ENCODE measurements at places on chromosomes 13 and 19.

- DNase-seq, result no peak
These were observed 4.8 kb downstream of the PIAS4 start for GRCh38 chr19:4012092-4012974.

GRCh38 chr13:82797876-82798275, 1084.4 kb downstream of the SLITRK1 start:
- no peak for DNase-seq

DNA sequence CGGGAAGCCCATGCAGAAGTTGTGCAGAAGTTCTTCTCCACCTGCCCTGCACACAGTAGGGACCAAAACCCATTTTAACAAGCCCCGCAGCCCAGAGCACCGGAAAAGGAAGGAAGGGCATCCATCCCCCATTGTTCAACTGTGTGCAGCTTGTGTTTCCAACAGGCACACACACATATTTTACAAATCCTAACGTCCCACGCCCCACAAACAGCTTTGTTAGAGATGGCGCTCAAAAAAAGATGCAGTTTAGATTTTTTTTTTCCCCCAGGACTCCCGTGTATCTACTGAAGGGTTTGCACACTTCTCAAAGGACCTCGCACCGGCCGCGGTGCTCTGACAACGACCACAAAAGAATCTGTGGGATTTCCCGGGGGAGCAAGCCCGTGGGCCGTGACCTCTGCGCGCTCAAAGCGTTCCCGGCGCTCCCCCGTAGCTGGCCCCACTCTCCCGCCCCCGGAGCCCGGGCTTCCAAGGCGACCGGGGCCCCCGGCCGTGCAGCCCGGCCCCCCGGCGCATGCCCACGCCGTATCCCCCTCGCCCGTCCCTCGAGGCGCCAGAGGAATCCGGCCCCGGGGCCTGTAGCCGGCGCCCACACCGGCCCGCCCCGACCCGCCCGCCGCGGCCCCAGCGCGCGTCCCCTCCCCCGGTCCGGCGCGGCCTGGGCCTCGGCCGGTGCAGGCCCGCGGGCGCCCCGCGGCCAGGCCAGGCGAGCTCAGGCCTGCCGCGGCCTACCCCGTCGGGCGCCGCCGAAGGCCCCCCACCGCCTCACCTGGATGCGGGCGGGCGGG, 523 bp downstream of the ELAVL1 start:
- DNase-seq, result peak; percentile 38

DNA sequence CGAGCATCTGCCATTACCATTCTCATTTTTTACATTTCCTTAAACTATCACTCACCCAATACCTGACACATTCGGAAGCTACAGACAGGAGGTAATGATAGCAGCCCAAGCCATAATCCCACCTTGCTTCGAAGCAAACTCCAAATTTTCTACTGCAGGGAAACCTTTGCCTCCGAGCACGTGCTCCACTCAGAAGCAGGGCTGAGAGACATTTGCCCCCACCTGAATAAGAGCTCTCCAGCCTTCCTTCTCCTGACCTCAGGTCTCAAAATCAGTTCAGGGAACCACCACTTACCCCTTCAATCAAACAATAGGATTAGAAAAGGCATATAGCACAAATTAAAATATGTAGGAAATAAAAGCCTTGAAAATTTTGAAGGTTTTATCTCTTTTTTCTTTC, 2.3 kb upstream of the DACH1 start:
- DNase-seq, result no peak

DNA sequence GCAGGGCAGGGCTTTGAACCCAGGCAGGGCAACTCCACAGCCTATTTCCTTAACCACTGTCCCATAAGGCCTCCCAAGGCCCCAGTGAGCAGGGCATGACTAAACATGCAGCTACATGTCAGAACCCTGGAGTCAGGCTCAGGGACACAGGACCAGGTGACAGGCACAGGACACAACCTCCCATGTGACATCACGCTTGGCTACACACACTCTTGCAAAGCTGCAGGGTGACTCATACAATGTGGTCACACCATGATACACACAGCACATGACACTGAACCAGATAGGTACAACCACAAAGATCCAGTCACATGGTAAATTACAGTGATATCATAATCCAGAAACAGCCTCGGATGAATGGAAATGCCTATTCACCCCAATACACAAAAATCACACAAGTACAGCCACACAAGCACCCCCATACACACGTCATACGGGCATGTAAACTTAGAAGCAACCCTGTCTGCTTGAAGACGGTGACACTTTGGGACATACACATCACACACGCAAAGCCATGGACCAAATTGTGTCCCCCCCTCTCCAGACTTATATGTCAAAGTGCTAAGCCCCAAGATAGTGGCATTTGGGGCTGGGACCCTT, 14.5 kb downstream of the KLK4 start:
- DNase-seq, result peak; percentile 33

- no peak for DNase-seq
These were observed 38.6 kb downstream of the WDR87 start for GRCh38 chr19:37867831-37868230.

- no peak for DNase-seq
These were observed 7.9 kb downstream of the SPATA13 start for GRCh38 chr13:24168392-24168750.

DNA sequence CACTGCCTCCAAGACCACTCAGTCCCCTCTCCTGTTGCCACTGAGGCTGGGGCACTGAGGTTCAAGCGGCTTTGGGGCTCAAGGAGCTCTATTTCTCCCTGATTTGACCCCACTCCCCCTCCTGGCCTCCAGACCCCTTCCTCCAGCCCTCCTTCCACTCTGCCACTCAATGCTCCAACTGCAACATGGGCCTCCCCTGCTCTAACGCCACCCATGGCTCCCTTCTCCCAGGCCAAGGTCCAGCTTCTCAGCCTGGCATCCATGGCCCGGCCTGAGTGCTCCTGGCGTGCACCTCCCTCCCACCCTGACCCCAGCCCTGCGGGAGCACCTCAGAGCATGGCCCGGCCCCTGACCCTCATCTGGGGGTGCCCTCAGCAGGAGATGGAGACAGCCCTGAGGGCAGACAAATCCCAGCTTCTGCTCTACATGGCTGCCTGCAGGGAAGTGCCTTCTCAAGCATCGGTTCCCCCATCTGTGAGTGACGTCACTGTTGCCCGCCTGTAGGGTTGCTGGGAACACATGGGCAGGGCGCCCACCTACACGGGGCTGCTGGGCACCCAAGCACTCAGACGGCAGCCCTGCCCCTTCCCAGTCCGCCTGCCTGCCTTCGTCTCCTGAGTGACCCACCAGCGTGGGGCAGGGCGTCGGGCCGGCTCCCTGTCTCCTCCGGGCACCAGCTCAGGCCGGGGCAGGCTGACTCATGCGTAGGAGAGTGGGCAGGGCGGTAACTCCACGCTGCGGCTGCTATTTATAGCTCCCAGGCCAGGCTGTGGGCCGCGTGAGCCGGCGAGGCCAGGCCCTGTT, 1.6 kb upstream of the DIRAS1 start:
- DNase-seq, result no peak

GRCh38 chr13:31860002-31860401, 120.7 kb downstream of the RXFP2 start:
- DNase-seq, result no peak

DNA sequence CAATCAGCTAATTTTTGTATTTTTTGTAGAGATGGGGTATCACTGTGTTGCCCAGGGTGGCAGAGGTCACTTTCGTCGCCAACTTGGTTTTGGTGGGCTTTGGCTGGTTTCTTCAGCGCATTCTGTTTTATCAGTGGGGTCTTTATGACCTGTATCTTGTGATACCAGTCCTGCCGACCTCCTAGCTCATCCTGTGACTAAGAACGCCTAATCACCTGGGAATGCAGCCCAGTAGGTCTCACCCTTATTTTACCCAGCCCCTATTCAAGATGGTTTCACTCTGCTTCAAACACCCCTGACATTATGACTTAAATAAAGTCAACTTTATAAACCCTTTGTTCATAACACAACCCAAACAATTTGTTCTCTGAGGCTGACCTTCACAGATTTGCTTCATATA, 3.0 kb upstream of the ZNF878 start:
- no peak for DNase-seq

- DNase-seq, result no peak
These were observed 3.9 kb upstream of the PRX start for GRCh38 chr19:40416918-40417642.

DNA sequence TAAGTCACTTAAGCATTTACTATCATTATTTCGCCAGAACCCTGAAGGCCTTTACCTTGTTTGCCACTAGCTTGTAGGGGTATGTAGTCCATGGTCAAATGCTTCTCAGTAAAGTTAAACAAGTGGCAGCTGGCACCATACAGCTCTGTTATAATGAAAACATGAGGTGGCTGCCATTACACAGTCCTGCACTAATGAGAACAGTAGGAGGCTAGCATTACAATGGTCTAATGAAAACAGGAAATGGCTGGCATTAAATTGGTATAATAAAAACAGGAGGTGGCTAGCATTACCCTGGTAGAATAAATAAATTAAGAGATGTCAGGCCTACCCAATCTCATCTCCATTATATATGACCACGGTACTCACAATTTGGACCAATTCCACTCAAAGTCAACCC, 107.5 kb downstream of the PCDH17 start:
- DNase-seq, result no peak

GRCh38 chr19:18928018-18928805, 8.7 kb downstream of the DDX49 start:
- DNase-seq, result no peak

GRCh38 chr19:2461751-2462634, 5.2 kb upstream of the LMNB2 start:
- DNase-seq, result peak; percentile 83

- DNase-seq, result no peak
These were observed 123.5 kb downstream of the DNAJC3 start for GRCh38 chr13:95800436-95800835.

GRCh38 chr13:24618011-24618955, 61.9 kb upstream of the ATP12A start:
- peak; percentile 92 for DNase-seq

DNA sequence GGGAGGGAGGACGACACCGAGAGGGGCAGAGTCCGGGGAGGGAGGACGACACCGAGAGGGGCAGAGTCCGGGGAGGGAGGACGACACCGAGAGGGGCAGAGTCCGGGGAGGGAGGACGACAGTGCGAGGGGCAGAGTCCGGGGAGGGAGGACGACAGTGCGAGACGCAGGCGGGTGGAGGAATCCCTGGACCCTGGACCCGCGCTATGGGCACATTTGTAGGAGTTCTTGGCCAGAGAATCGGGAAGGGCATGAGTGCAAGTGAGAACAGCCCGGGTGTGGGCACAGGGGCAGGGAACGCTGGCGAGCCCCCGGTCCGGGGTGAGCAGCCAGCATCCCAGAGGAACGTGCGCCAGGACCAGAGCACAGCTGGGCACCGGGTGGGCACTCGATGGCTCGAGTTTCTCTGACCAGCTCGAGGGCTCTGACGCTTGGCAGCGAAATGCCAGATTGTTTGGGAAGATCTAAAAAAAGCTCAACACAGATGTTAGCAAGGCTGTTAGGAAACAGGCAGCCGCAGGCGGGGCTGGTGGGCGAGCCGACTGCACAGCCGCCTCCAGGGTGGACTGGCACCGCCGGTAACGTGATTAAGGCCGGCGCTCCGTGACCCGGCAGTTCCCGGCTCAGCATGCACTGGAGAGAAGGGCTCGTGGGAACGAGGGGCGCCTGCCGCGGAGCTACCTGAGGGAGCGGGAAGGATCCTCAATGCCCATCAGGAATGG, 17.9 kb upstream of the C2CD4C start:
- no peak for DNase-seq

DNA sequence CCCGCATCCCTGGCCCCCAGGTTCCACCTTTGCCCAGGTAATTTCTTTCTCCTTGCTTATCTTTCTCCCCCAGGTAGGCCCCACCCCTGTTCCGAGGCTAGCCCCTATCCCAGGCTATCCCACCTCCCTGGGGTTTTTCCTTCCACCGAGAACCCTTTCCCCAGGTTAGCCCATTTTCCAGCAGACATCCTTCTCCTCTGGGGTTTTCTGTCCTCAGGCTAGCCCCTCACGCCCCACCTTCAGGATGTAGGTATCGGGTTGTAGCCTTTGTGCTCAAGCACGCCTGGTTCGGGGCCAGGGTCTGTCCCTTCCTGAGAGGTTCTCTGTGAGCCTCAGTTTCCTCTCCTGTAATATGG, 837 bp downstream of the FSD1 start:
- DNase-seq, result no peak

DNA sequence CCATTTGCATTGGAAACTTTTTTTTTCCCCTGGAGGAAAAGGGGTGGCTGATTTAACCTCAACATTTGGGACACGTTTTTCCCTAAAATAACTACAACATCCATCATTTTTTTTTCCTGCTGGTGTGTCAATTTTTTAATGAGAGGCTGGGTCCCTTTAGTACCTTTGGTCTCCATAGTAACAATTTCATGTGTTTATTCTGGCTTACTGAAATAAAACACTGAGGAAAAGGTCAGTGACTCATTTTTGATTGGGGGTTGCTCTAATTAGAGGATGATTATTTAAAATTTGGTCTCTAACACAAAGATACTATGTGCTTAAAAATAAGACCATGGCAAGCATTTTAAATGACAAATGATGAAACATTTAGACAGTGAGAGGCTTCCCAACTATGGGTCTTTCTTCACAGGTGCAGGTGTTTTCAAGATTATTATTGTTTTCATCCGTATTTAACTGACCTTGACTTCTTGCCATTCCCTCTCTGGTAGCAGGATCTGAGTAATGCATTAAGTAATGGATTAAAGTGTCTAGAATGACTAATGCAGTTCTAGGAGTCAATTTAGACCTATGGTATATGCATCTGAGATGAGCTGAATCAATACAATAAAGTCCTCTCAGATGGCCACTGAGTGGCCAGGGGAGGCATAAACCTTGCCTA, 406.4 kb downstream of the KCNRG start:
- DNase-seq, result no peak

GRCh38 chr13:35160896-35161295, 218.8 kb downstream of the NBEA start:
- DNase-seq, result no peak

DNA sequence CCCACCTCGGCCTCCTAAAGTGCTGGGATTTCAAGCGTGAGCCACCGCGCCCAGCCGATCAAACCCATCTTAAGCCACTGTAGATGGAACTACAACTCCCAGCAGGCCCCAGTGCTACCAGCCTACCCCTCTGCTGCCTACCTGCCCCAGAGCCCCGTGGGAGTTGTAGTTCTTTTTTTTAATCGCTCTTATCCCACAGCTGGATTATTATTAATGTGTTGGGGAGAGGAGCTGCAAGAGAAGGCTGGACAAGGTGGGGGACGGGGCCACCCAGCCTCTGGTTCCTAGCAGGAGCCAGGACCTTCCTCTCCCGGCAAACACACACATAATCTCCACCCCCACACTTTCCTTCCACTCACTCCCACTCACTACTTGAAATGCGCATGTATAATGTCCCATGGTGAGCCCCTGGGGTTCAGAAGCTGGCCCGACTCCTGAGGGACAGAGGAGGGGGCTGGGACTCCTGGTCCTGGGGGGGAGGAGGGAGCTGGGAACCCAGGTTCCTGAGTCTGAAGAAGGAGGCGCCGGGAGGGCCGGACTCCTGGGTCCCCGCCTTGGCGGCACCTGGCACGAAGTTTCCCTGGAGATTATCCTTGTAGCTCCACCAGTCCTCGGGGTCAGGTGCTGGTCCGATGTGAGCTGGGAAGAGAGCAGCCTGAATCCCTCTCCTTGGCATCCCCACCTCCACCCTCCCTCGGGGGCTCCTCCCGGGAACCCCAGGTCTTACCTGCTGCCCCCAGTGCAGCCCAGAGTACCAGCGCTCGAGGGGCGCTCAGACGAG, 958 bp downstream of the CA11 start:
- DNase-seq, result peak; percentile 87
